ENCODE measurements at places on chromosomes 2 and 18.

GRCh38 chr2:236570081-236570868 is 650 bp downstream of the ACKR3 start:
- H3K27ac ChIP-seq: peak overlapping the region; percentile 65
- H3K36me3 ChIP-seq: peaks cover 1% of the 10 kb centered on the region
- H3K4me1 ChIP-seq: peaks cover 28% of the 10 kb centered on the region
- H3K4me3 ChIP-seq: peak overlapping the region; percentile 52

DNA sequence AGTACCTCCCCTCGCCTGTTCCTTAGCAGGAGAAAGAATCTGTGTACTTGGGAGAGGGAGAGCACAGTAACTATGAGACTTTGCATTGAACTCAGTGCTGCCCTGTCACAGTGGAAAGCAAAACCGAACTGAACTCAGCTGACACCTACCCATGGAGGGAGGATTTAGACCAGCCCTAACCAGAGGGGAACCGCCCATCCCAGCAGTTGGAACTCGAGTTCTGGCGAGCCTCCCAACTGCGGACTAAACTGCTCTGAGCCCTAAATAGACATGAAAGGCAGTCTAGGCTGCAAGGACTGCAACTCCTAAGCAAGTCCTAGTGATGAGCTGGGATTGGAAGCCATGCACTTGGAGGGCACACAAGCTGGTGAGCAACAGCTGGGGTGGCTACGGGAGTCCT is 110.4 kb downstream of the GRB14 start:
- H3K27ac ChIP-seq: no peak overlapping the region
- DNase-seq: no peak
- no peak overlapping the region for H3K4me3 ChIP-seq
- no peaks in the 10 kb centered on the region for H3K36me3 ChIP-seq
- H3K27me3 ChIP-seq: no peaks in the 10 kb centered on the region
- no peaks in the 10 kb centered on the region for H3K4me1 ChIP-seq

GRCh38 chr2:43073401-43073825 is 153.0 kb downstream of the ZFP36L2 start:
- no peaks in the 10 kb centered on the region for H3K27me3 ChIP-seq
- H3K4me1 ChIP-seq: no peaks in the 10 kb centered on the region
- H3K36me3 ChIP-seq: no peaks in the 10 kb centered on the region

GRCh38 chr2:145546091-145546490 is 1026.2 kb upstream of the ZEB2 start:
- H3K27me3 ChIP-seq: no peaks in the 10 kb centered on the region
- no peak for DNase-seq
- H3K27ac ChIP-seq: no peak overlapping the region
- no peak overlapping the region for H3K4me3 ChIP-seq

GRCh38 chr2:64063924-64064331 is 44.7 kb upstream of the VPS54 start:
- H3K36me3 ChIP-seq: no peaks in the 10 kb centered on the region
- H3K4me3 ChIP-seq: no peak overlapping the region
- no peak for DNase-seq
- H3K4me1 ChIP-seq: peaks cover 14% of the 10 kb centered on the region

GRCh38 chr2:64289251-64289650 is 145.0 kb upstream of the PELI1 start:
- H3K27me3 ChIP-seq: peaks cover 2% of the 10 kb centered on the region
- DNase-seq: no peak
- H3K36me3 ChIP-seq: no peaks in the 10 kb centered on the region
- H3K4me3 ChIP-seq: no peak overlapping the region
- H3K4me1 ChIP-seq: no peaks in the 10 kb centered on the region

DNA sequence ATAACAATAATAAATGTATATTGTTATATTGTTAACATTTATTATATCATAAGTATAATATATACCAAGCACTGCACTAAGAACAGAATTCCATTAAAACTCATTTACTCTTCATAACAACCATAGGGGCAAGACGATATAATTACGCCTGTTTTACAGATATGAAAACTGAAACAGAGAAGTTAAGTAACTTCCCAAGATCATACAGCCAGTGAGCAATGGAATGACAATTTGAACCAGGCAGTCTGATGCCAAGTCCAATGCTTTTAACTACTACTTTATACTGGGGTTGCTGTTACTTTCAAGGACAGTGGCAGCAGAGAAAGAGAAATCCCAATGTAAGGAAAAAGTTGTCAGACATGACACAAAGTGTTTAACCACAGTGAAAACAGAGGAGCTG is 338.8 kb upstream of the ID2 start:
- no peaks in the 10 kb centered on the region for H3K27me3 ChIP-seq
- peaks cover 37% of the 10 kb centered on the region for H3K36me3 ChIP-seq
- no peak overlapping the region for H3K27ac ChIP-seq

GRCh38 chr2:219277703-219278654 is 1.2 kb upstream of the DNAJB2 start:
- H3K4me3 ChIP-seq: peak overlapping the region; percentile 94
- peaks cover 10% of the 10 kb centered on the region for H3K36me3 ChIP-seq
- no peaks in the 10 kb centered on the region for H3K27me3 ChIP-seq
- peak overlapping the region; percentile 95 for H3K27ac ChIP-seq
- DNase-seq: peak; percentile 81
- H3K4me1 ChIP-seq: peaks cover 32% of the 10 kb centered on the region

DNA sequence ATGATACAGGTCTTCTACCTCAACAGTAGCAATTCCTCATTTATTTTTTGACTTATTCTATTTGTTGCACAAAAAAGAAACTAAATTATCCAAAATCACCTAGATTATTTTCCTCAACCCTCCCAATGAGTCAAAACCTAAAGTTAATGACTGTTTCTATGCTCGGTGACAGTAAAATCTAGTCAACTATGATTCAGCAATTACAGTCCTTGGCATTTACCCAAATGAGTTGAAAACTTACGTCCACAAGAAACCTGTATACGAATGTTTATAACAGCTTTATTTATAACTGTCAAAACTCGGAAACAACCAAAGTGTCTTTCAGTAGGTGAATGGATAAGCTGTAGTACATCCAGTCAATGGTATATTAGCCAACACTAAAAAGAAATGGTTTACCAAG is 439.3 kb downstream of the CBLN2 start:
- H3K27me3 ChIP-seq: no peaks in the 10 kb centered on the region
- H3K36me3 ChIP-seq: no peaks in the 10 kb centered on the region
- no peak overlapping the region for H3K4me3 ChIP-seq
- no peaks in the 10 kb centered on the region for H3K4me1 ChIP-seq
- no peak overlapping the region for H3K27ac ChIP-seq

DNA sequence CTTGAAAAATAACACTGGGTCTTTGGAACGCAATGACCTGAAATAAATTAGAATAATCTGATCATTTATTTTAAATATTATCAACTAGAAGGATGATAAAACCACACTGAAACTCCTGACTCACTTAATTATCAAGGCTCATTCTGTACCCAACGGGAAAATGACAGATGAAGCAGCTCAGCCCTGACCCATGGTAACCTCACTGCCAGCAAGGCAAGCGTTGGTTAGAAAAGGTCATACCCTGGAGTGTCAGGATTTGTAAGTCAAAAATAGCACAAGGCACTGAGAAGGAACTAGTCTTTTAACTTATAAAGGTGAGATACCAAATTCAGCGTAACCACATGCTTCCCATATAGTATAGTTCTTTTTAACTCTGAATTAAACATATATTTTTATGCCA is 277.5 kb downstream of the ETAA1 start:
- H3K27ac ChIP-seq: no peak overlapping the region
- no peak overlapping the region for H3K4me3 ChIP-seq
- H3K4me1 ChIP-seq: no peaks in the 10 kb centered on the region
- H3K27me3 ChIP-seq: no peaks in the 10 kb centered on the region
- H3K36me3 ChIP-seq: no peaks in the 10 kb centered on the region
- no peak for DNase-seq

GRCh38 chr2:197122821-197123220 is 187.8 kb downstream of the ANKRD44 start:
- H3K36me3 ChIP-seq: peaks cover 73% of the 10 kb centered on the region
- H3K27ac ChIP-seq: peak overlapping the region; percentile 20
- no peak overlapping the region for H3K4me3 ChIP-seq
- H3K4me1 ChIP-seq: peaks cover 30% of the 10 kb centered on the region
- H3K27me3 ChIP-seq: no peaks in the 10 kb centered on the region

DNA sequence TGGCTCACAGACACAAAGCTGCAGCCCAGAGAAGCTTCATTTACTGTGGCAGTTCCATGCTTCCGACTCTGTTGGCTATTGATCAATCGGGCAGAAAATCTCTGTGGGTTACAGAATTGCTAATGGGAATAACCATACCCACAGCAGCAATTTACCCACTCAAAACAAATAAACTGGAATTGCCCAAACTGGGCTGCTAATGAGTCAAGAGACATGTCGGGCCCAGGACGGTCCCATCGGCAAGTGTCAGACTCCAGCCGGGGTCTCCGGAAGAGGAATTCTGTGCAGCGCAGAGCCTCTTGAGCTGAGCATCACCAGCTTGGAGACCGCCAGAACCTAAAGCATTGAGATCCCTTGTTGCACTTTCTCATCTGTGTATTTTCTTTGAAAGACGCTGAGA is 67.8 kb downstream of the TMEM18 start:
- no peak overlapping the region for H3K27ac ChIP-seq
- H3K4me1 ChIP-seq: no peaks in the 10 kb centered on the region
- DNase-seq: no peak
- no peaks in the 10 kb centered on the region for H3K36me3 ChIP-seq

DNA sequence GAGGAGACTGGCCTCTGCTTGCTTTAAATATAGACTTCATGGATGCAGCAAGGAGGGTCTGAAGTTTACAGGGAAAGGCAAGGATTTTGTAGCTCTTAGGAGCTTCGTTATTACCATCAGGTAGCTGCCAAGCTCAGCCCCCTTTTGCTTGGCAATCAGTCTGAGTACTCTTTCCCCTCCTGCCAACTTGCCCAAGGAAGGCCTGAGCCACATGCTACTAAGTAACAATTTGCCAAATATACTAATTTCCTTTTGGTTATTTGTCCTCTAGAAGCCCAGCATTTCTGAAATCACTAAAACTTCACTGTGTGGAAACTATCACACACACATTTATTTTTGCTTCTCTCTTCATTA is 85.5 kb upstream of the ITPRID2 start:
- no peak overlapping the region for H3K27ac ChIP-seq
- no peaks in the 10 kb centered on the region for H3K36me3 ChIP-seq
- H3K4me3 ChIP-seq: no peak overlapping the region
- no peak for DNase-seq
- H3K4me1 ChIP-seq: no peaks in the 10 kb centered on the region

DNA sequence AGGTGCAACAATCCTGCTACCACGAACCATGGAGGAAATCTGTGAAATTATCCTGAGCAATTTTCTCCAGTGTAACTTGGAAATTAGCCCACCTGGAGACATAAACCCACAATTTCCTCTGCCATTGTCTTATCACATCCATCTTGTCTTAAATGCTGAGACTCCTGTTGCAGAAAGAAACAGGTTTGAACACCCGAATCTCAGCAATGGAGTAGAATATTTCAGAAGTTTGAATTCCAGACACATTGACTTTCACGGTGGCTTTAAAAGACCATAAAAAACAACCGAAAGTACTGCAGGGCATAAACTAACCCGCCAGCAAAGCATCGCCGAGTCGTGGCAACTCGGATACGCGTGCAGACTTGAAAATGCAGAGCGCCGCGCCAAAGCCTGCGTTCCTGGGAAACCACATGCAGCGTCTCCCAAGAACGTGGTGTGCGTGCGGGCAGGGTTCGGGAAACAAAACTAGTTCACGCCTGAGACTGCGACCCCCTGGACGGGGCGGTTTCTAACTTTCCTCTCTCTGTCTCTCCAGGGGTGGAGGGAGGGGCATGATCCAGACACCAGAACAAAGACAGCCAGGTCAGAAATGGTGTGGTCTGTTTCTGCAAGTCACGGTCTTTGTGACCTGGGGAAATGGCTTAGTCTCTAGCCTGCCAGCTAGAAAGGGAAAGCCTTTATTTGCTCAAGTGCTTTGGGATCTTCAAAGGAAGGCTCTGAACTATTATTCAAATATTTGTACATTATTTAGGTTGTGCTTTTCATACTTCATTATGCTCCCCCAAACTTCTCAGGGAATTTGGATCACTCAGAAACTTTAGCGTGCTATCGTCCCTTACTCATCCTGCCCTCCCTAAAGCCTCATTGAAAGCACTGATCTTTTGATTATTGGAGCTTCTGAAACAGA is 26.9 kb upstream of the KCTD1 start:
- H3K27me3 ChIP-seq: peaks cover 51% of the 10 kb centered on the region
- H3K36me3 ChIP-seq: no peaks in the 10 kb centered on the region
- no peak overlapping the region for H3K27ac ChIP-seq
- no peak overlapping the region for H3K4me3 ChIP-seq
- DNase-seq: no peak

GRCh38 chr18:76425146-76426131 is 69.6 kb downstream of the ZNF516 start:
- no peaks in the 10 kb centered on the region for H3K36me3 ChIP-seq
- H3K27me3 ChIP-seq: no peaks in the 10 kb centered on the region
- H3K4me1 ChIP-seq: no peaks in the 10 kb centered on the region
- DNase-seq: no peak
- H3K27ac ChIP-seq: no peak overlapping the region
- no peak overlapping the region for H3K4me3 ChIP-seq

- DNase-seq: peak; percentile 95
- peak overlapping the region; percentile 84 for H3K27ac ChIP-seq
- H3K4me3 ChIP-seq: peak overlapping the region; percentile 62
- peaks cover 3% of the 10 kb centered on the region for H3K27me3 ChIP-seq
- H3K36me3 ChIP-seq: peaks cover 18% of the 10 kb centered on the region
- H3K4me1 ChIP-seq: peaks cover 35% of the 10 kb centered on the region
These were observed 13.7 kb upstream of the GAL3ST2 start for GRCh38 chr2:241762933-241763369.

GRCh38 chr2:67158718-67159117 is 238.4 kb upstream of the ETAA1 start:
- DNase-seq: no peak
- no peak overlapping the region for H3K27ac ChIP-seq
- no peaks in the 10 kb centered on the region for H3K36me3 ChIP-seq
- no peaks in the 10 kb centered on the region for H3K27me3 ChIP-seq
- H3K4me1 ChIP-seq: no peaks in the 10 kb centered on the region
- H3K4me3 ChIP-seq: no peak overlapping the region

DNA sequence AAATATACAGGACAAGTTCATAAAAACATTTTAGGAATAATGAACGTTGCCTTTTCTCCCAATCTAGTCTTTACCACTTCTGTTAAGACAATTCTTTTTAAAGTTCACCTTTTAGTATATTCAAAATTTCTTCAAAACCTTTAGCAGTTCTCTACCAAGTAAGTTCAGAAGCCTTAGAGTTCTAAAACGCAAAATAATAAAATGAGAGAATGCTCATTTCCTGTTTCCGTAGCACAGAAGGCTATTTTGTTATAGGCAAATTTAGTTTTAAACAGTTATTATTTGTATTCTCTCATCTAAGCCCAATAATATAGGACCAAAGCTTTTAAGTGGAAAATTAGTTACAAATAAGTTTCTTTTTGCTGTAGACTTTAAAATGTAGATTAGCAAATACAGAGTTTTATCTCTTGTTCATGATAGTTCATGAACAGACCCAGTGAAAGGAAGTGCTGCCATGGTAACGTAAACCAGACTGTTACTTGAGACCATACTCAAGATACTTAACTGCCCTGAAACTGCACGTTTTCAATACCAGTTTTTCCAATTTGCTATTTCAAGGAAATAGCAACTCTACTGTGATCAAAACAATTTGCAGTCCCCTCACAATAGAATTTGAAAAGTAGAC is 173.1 kb upstream of the STON1 start:
- H3K4me3 ChIP-seq: peak overlapping the region; percentile 55
- no peak for DNase-seq
- peak overlapping the region; percentile 92 for H3K27ac ChIP-seq
- H3K27me3 ChIP-seq: no peaks in the 10 kb centered on the region

GRCh38 chr2:149540138-149540537 is 47.4 kb downstream of the MMADHC start:
- peaks cover 18% of the 10 kb centered on the region for H3K4me1 ChIP-seq
- no peaks in the 10 kb centered on the region for H3K27me3 ChIP-seq
- no peak overlapping the region for H3K27ac ChIP-seq
- H3K36me3 ChIP-seq: peaks cover 12% of the 10 kb centered on the region
- H3K4me3 ChIP-seq: no peak overlapping the region
